Stimulated activated CD4-positive, alpha-beta T cell treated with anti-CD3 and anti-CD28 coated beads, Interleukin-2, amount 100 ng/mL, for 24 hours (primary cell): ENCODE measurements at places on chromosomes 2 and 18.

DNA sequence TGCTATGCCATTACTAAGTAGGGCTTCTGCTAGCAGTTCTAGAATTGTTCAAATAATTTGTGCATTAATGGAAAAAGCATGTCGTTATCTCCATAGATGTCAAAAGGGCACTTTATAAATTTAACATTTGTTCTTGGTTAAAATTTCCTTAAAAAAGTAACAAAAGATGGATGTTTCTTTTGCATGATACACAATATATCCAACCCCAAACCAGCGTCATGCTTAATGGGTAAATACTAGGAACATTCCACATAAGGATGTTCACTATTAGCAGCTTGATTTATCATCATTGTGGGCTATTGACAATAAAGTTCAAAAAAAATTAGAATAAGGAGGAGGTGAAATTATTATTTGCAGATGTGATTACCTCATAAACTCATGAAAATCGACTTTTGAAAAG is 79.7 kb downstream of the GREB1L start:
- no peak for DNase-seq

DNA sequence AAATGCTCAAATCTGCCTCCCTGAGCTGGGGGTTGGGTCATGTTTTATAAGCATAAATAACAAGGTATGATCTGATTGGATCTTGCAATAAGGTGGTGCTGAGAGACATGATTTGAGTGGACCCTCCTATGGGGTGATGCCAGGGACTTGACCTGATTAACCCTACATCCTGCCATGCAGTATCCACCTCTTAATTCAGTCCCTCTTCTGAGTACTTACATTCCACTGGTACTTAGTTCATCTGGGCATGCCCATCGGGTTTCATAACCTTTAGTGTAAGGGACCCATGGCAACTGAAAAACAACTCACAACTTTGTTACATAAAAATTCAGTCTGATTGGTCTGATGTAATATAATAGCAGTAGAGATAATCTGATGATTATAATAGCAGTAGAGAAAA is 397.9 kb upstream of the HNMT start:
- no peak for DNase-seq

DNA sequence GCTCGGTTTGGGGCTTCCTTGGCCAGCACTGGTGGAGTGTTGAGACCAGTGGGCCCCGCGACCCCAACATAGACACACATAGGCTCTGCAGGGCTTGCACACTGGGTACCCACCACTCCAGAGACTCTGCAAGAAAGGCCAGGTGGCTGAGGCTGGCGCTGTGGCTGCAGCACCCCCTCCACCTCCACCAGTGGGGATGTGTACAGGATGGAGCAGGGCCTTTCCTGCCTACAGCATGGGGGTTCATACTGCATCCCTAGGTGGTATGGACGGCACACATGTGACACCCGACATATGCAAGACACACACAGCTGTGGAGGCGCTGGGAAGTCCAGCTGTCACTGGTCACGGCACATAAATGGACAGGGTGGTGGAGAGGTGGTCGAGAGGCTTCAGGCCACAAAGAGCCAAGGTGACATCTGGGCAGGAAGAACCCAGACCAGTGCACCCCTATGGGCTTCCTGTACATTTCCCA is 1.3 kb downstream of the RNPEPL1 start:
- peak; percentile 15 for DNase-seq

- no peak for DNase-seq
Measured at GRCh38 chr2:233991196-233991595, 59.3 kb upstream of the SPP2 start.

- no peak for DNase-seq
Measured at GRCh38 chr2:67457699-67458098, 60.6 kb downstream of the ETAA1 start.

- no peak for DNase-seq
Measured at GRCh38 chr2:216649574-216649973, 16.4 kb downstream of the IGFBP2 start.

GRCh38 chr2:100291152-100291970 is 30.9 kb downstream of the LONRF2 start:
- peak; percentile 43 for DNase-seq

- peak; percentile 68 for DNase-seq
Measured at GRCh38 chr2:43133708-43134570, 92.5 kb downstream of the ZFP36L2 start.

- peak; percentile 66 for DNase-seq
Measured at GRCh38 chr2:106104332-106105062, 89.6 kb downstream of the UXS1 start.

GRCh38 chr2:5722236-5722635 is 30.1 kb downstream of the SOX11 start:
- DNase-seq = no peak

GRCh38 chr2:199910338-199911051 is 598 bp upstream of the C2orf69 start:
- no peak for DNase-seq

DNA sequence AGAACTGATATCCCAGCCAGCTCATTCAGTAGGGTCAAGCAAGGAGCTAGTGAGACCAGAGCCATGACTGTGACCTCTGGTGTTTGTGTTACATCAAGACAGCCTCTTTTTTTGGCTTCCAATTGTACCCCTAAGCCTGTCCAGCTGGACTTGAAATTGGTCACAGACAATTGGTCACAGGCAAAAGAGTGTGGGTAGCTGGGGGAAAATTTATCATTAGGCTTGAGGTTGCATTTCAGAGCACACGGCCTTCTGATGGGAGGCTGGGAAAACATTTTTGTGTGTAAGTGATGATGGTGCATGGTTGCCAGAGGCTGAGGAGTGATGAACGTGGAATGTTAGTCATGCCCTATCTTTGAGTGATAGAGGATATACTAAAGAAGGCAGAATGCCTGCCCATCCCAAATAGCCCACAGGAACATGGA is 285.1 kb upstream of the SLC14A2 start:
- DNase-seq = no peak

DNA sequence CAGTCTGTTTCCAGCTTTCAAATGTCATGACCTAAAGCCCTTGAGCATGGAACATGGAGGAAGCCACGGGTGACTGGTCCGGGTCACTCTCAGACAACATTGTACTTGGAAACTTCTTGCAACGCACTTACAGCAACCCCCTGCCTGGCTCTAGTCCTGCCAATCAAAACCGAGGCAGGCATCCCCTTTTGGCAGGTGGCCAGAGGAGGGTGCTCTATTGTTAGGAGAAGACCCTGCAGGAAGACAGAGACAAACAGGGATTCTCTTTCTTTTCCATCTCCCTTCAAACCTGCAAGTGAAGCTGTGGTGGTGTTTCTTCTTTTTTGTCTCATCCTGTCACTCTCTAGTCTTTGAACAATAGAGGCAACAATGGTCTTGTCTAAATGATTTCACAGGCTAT is 667.2 kb downstream of the ZEB2 start:
- DNase-seq = peak; percentile 5

- DNase-seq = no peak
Measured at GRCh38 chr2:16755442-16755841, 89.8 kb upstream of the CYRIA start.

DNA sequence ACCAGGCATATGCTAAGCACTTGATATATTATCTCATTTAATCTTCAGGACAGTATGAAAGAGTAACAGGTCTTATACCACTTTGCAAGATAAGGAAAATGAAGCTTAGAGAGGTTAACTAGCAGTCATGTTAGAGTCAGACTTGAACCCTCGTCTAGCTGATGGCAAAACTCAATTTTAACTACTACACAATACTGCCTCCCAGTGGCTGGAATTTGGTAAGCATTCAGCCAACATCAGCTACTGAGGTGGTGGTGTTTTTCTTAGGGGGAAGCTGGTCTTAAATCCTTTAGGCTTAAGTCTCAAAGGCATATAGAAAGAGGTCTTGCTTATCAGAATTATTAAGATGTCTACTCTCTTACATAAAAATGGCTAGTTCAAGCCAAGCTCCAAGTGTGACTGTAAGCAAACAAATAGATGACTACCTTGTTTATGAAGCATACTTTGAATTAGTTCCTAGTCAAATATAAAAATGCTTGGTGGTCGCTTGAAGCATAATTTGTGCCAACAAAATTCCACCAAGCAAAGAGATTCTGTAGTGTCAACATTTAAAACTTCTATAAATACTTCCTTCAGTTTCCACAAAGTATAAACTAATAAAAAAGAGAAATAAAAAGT is 325.4 kb upstream of the FIGN start:
- no peak for DNase-seq
